ENCODE measurements at places on chromosomes 3 and 15. TPM values are rescaled to one million over a fixed set of nuclear protein-coding genes. Genes with fewer than 3 reads are reported as not detected.
A peak's percentile ranks its signal among the peaks of the same experiment; 100 is the strongest.

DNA sequence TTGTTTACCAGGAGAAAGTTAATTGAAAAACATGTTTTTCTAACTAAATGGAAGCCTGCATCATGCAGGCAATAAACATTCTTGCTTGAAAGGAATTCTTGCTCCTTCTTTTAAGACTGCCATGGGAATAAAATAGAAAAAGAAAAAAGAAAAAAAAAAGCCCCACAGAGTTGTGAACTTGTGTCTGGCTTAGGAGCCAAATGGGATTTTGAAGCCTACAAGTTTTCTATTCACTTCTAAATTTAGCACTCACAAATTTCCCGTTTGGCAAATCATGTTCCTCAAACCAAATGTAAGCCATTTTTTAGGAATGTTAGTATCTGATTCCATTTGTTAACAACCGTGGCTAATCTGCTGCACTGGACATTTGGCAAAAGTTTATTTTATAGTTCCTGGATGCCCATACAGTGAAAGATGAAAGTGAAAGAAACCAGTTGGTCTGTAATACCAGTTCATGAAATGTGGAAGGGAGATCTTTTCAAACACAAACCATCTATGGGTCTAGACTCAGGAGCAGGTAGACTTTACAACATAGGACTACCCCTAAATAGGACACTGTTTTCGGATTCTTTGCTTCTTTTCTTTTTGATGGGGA lies 133.8 kb upstream of the GMNC start:
- peak; percentile 37 for DNase-seq

GRCh38 chr3:27228805-27229204 lies 140.4 kb downstream of the NEK10 start:
- DNase-seq = no peak

- no peak for DNase-seq
These were observed 15.9 kb downstream of the MYZAP start for GRCh38 chr15:57607570-57608000.

- DNase-seq = no peak
These were observed 1267.6 kb downstream of the OTOL1 start for GRCh38 chr3:162764051-162764807.

- DNase-seq = no peak
These were observed 14.5 kb upstream of the FAN1 start for GRCh38 chr15:30889196-30889595.

GRCh38 chr3:40661284-40661683 lies 136.5 kb downstream of the ZNF621 start:
- no peak for DNase-seq

- DNase-seq = no peak
These were observed 151.7 kb downstream of the CPNE4 start for GRCh38 chr3:131883086-131883485.

- DNase-seq = peak; percentile 75
These were observed 444.0 kb downstream of the EPHB1 start for GRCh38 chr3:135238871-135239614.

GRCh38 chr15:82840166-82840565 lies 30.7 kb downstream of the WHAMM start:
- DNase-seq = no peak

- DNase-seq = no peak
These were observed 18.2 kb downstream of the CMTM6 start for GRCh38 chr3:32484436-32484835.

DNA sequence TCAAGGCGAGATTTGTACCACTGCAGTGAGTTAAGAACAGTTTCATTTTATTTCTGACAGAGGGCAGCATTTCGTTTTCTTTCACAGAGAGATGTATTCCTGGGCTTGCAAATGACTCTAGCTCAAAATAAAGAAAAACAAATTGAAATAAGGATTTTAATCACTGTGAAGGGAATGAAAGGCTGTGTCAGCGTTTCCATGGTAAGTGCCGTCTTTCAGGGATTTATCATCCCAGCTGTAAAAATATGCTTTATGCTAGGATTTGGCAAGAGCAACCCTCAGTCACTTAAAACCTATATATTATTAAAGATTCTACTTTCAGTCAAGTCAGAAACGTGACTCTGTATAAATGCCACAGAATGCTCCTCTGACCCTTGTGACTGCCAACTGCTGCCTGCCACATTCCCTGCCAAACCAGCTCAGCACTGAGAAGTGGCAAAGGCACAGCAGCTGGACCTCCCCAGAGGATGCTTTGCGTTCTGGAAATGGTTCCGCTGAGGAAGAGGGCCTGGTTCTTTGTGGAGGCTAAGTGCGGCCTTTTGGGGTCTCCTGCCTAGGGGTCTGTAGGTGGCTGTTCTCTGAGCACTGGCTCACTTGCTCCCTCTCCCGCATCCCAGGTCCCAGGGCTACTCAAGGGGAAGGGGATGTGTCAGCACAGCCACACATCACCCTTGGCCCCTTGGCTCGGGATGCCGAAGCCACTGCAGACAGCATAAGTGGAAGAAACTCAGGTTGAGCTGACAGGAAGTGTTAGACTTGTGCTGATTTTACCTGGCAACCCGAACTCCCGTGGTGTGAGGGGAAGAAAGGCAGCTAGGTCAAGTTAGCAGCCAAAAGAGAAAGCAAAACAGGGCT lies 56.6 kb upstream of the POMGNT2 start:
- DNase-seq = peak; percentile 88

- no peak for DNase-seq
These were observed 363.7 kb upstream of the EPHA6 start for GRCh38 chr3:96450699-96451098.

GRCh38 chr3:72186400-72186855 lies 401.5 kb upstream of the PROK2 start:
- peak; percentile 36 for DNase-seq

DNA sequence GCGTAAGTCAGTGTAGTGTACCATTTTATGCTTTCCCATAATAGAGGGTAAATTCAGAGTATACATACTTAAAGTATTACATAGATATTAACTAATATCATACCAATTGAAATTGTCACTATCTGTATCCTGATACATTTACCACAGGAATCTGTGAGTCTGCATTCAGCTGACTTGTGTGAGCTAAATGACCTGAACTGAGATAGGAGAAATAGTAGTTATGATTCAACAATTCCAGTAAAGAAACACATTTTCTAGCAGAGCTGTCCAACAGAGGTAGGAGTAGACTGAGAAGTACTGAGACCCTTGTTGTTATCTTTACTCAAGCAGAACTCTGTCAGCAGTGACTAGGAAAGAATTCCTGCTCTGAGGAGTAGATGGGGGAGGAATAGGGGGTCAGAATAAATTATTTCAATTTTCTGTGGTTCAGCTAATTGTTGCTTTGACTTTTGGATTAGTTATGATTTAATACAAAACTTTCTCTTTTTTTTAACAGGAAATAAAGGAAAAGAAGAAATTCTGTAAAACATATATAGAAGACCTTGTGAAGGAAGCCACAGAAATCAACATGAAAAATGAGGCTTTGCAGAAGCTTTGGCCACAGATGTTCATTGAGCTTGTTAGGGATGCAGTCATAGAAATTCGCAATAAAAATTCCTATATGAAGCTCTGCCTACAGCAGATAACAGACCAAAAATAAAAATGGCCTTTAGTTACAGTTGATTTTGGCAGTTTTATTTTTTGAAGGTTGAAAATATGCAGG lies 66.2 kb upstream of the THSD4 start:
- no peak for DNase-seq

GRCh38 chr15:91369823-91370222 lies 269.8 kb downstream of the SV2B start:
- no peak for DNase-seq

DNA sequence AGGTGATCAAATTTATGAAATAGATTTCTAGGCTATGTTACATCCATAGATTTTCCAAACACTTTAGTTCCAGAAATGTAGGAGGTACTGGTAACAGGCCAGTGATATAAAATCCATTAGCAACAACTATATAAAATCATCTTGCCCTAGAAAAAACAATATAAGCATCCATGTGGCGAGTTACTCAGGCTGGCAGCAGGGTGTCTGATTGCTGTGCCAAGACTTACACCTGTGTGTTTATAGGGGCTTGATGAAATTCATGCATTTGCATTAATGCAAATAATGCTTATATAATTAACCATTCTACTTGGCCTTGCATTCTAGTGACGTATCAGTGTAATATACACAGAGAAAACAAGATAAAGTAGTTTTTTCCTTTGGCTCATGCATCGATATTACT lies 153.4 kb downstream of the PLCL2 start:
- no peak for DNase-seq

DNA sequence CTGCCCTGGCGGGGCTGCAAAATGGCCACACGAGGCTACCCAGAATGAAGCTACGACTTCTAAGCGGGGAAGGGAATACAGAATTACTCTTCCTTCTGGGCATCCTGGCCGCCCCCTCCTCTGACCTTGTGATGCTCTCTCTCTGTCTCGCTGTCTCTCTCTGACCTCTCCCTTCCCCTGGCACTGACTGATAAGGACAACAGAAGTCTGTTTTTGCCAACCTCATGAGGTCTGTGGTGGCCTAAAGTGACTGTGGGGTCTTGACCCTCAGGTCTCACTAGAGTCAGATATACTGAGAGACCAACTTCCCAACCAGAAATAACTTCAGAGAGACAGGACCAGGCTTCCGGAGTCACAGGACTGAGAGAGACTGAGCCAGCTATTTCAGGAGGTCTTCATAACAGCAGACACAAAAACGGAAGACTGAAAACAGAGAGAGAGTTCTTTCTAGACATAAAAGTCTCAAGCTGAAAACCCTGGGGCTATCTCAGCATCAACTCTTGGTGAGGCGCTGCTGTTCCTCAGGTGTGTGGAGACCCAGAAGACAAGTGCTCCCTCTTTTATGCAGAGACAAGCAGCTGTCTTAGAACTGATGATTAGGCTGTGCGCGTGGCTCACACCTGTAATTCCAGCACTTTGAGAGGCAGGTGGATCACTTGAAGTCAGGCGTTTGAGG lies 38.2 kb upstream of the CFAP161 start:
- DNase-seq = no peak

DNA sequence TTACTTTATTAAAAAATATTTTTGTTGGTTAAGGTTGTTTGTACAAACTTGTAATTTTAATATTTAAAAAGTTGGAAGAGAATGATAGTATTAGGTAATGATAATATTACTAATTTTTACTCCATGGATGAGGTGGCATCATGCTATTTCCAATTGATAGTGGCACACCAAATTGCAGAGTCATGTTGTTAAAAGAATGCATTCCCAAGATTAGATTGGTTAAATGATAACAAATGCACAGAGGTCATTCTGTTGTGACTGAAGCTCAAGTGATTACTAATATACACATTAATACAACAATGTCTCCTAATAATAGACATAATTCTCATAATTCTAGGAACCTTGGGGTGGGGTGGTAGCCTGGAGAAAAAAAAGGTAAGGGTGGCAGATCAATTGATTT lies 73.2 kb upstream of the ZBED2 start:
- DNase-seq = no peak

GRCh38 chr3:32089476-32089875 lies 16.9 kb upstream of the GPD1L start:
- no peak for DNase-seq

- no peak for DNase-seq
These were observed 174.4 kb downstream of the ARRDC4 start for GRCh38 chr15:98134905-98135304.

DNA sequence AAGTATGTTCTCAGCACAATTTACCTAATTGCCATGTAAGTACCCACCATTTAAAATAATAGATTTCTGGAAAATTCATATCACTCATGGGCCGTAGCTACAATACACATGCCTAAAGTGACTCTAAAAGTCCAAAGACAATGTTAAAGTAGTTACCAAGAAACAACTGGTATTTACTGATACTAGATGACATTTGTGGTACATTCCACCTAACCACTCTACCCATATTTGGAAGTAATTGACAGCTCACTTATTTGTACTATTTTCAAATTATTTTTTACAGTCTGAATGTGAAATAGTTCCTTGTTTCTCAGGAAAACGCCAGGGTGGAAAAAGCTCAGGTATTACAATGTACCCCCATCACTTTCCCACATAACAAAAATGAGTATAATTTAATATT lies 573.0 kb downstream of the MECOM start:
- no peak for DNase-seq

DNA sequence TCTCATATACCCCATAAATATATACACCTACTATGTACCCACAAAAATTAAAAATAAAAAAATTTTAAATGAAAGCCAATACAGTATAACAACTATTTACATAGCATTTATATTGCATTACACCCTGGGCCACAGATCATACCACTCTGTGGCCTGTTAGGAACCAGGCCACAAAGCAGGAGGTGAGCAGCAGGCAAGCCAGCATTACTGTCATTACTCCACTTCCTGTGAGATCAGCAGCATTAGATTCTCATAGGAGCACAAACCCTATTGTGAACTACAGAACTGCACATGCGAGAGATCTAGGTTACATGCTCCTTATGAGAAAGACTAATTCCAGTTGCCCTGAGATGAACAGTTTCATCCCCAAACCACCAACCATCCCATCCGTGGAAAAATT lies 17.4 kb downstream of the FILIP1L start:
- no peak for DNase-seq

DNA sequence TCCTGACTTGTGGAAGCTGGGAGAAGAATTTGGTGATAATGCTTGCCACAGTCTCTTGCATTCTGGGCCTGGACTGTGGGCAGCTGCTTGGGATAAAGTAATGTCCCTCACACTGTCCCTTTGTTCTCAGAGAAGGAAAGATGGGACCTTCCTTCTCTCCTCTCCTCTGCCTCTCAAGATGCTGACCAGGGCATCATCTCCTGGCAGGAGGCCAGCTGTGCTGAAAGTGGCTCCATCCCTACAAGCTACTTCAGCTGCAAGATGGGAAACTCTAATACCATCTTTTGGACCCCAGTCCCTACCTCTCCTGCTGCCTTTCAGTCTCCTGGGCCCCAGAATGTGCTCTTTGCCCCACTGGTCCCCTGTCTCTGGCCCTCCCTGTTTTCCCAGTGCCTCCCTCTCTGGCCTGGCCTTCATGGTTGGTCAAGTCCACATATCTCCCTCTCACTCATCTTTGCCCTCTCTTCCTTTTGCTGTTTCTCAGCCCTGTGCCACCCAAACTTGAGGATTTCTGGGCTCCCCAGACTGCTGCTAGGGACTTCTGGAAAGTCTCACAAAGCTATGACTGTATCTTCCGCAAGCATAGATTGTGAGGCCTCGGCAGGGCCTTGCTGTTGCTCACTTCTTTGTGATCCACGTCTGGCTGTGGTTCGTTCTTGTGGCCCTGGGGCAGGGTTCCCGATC lies 7.1 kb upstream of the SLC6A20 start:
- no peak for DNase-seq

GRCh38 chr3:180184816-180185215 lies 148.1 kb upstream of the PEX5L start:
- DNase-seq = no peak

UROC1 gene
- total RNA-seq = not detected

RPUSD2 gene
- total RNA-seq = 17.6 TPM

SPTBN5 gene
- total RNA-seq = 2.2 TPM

MME gene
- total RNA-seq = 11.5 TPM

NEIL1 gene
- 22.7 TPM for total RNA-seq

SLC25A26 gene
- 27.4 TPM for total RNA-seq

STARD9 gene
- 31.1 TPM for total RNA-seq

ATP13A5 gene
- 0.31 TPM for total RNA-seq

CEMIP gene
- total RNA-seq = 0.82 TPM

ZBBX gene
- not detected for total RNA-seq

ROPN1 gene
- total RNA-seq = not detected

GLCE gene
- 42.7 TPM for total RNA-seq

TF gene
- total RNA-seq = 26.7 TPM

HCLS1 gene
- 6.9 TPM for total RNA-seq

All from tongue (tissue), 3 donors.